ENCODE measurements at places on chromosomes 13 and 19.

- DNase-seq = no peak
Observed at GRCh38 chr13:112965573-112966115, 3.4 kb upstream of the MCF2L start.

DNA sequence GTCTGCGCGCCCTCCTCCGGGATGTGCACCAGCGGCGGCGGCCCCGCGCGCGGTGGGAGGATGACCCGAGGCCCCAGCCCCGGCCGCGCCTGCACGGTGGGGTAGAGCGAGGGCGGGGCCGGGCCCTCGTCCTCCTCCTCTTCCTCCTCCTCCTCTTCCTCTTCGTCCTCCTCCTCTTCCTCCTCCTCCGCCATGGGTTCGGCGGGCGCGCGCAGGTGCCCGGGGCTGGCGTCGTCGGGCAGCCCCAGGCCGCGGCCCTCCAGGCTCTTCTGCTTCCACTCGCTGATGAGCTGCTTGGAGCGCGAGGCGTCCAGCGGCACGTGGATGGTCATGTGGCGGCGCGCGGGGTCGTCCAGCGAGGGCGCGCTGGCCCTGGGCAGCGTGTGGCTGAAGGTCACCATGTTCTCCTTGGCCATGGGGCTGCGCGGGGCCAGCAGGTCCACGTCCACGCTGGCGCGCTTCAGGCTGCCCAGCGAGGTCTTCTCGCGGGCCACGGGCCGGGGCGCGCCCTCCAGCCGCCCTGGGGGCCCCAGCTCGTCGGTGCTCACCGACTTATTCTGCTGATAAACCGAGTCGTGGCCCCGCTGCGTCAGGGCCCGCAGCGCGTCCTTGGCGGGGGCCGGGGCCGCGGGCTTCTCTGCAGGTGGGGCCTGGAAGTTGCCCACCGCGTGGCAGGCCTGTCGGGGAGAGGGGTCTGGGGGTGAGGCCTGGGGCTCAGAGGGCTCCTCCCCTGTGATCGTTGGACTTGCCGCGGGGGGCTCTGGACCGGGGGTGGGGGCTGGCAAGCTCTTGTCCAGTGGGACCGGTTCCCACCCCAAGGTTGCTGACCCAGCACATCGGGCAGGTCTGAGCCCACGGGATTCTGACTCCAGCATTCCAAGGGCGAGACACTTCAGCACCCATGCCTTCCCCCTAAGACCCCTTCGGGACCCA, 8.3 kb downstream of the PLPPR3 start:
- DNase-seq = no peak

DNA sequence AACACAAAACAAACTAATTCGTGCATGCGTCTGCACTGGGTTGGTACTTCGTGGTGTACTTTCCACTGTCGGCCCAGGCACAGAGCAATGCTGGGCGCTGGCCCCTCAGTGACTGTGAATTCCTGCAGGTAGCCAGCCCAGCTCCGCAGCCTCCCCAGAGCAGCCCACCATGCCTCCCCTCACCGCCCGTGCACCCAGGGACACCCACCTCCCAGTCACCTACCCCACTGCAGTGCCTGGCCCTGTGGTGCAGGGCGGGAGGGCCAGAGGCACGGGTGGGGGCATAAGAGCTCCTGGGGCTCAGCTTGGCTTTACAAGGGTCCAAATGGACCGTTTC, 93.1 kb upstream of the ZNF507 start:
- DNase-seq = no peak

DNA sequence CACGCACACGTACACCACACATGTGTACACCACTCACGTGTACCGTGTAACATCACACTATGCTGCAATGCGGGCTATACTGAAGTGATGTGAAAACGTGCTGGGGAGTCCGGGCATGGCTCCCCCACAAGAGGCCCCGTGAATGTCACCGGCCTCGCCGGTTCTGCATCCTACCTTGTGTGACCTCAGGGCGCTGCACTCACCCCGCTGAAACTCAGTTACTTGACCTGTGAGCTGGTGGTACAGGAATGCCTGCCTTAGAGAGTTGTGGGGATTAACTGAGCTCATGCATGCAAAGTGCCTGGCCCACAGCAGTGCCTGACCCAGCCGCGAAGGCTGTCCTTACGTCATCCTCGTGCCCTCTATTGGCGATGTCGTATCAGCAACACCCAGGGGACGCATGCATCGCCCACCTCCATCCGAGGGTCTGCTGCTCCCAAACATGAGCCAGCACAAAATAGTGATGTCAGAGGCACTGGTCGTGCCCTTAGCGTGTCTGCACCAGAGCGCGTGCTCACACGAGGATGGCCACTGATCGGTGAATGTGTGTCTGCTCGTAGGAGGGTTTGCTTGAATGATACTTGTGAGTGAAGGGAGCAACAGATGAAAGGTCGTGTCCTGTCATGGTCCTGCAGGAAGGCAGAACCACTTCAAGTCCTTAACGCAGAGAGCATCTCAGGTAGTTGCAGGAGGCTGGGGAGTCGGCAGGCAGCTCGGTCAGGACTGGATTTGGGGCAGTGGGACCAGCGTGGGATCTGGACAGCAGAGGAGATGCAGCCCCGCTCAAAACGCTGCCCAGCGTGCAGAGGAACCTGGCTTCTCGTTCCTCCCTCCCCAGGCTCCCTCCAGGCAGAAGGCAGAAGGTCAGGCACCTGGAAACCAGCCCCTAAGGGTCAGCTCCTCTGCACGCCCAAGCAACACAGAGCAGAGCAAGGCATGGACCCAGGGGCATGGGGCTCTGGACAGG, 126.2 kb upstream of the SPACA7 start:
- no peak for DNase-seq

- no peak for DNase-seq
Observed at GRCh38 chr13:59951011-59951410, 212.7 kb downstream of the DIAPH3 start.

DNA sequence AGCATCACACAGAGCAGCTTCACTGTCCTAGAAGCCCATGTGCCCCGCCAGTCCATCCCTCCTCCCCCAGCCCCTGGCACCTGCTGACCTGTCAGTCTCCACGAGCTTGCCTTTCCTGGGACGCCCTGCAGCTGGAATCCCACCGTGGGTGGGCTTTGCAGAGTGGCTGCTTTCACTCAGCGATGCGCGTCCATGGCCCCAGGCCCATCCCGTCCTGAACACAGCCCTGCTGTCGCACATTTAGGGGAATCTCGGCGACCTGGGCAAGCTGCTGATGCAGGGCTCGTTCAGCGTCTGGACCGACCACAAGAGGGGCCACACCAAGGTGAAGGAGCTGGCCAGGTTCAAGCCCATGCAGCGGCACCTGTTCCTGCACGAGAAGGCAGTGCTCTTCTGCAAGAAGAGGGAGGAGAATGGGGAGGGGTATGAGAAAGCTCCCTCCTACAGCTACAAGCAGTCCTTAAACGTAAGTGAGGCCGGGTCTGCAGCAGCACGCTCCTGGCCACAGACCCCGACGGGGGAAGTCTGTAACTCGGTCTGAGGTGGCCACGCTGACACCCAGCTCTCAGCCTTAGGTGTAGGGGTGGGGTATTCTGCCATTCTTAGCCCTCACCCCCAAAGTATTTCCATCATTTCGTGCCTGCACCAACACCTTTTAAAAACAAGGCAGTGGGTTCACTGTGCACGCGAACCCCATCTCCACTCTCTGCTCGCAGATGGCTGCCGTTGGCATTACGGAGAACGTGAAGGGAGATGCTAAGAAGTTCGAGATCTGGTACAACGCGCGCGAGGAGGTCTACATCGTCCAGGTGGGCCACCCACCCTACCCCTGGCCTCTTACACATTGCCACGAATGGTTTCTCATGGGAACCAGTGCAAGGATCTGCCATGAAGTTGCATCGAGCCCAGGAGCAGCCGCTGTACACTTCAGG, 18.3 kb upstream of the F7 start:
- DNase-seq = no peak

GRCh38 chr19:44776402-44777096, 1.1 kb upstream of the CBLC start:
- DNase-seq = no peak

- peak; percentile 43 for DNase-seq
Observed at GRCh38 chr13:102591988-102592781, 4.6 kb upstream of the TPP2 start.

- no peak for DNase-seq
Observed at GRCh38 chr13:80633251-80633650, 292.3 kb upstream of the SPRY2 start.

DNA sequence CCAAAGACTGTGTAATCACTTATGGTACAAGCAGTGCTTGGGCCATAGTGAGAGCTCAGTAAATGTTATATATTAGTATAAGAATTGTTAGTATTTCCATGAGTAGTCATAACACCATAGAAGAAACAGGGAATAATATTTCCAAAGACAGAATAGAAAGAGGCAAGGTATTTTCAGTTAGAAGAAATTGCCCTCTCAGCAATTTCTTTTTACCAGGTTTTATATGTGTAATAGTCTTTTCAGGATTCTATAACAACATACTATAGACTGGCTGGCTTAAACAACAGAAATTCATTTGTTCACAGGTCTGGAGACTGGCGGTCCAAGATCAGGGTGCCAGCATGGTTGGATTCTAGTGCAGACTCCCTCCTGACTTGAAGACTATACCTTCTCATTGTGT, 485.7 kb downstream of the FOXO1 start:
- DNase-seq = no peak

All from SW 1271 (cell line).